ENCODE measurements at places on chromosomes 12 and 14.

- no peak for DNase-seq
Observed at GRCh38 chr12:12481631-12482030, 81.0 kb downstream of the DUSP16 start.

DNA sequence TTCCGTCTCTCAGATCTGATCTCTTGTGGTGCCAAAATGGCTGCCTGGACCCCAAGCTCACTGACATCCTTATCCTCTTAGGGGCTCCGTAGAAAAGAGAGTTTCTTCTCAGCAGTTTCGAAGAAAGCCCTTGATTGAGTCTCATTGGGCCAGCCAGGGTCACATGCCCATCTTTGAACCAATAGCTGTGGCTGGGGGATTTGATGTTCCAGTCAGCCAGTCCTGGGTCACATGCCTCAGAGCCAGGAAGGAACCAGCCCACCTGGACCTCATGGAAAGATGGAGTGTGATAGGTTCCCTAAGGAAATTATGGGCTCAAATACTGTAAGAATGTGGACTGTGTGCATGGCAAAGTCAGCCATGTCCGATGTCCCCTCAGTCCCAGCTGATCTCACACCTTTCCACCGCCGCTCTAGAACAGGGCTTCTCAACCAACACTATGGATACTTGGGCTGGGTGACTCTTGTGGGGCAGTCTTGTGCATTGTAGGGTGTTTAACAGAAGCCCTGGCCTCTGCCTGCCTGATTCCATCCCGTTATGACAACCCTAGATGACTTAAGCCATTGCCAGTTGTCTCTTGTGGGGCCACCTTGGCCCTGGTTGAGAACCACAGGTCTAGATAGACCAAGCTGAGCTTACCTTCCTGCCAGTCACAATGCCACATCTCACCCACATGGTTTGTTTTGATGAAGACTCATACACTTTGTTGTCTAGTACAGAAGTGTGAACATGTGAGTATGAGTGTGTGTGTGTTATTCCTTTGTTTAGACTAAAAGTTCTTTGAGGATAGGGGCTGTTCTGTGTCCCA, 163.9 kb downstream of the ADGRD1 start:
- DNase-seq = no peak

DNA sequence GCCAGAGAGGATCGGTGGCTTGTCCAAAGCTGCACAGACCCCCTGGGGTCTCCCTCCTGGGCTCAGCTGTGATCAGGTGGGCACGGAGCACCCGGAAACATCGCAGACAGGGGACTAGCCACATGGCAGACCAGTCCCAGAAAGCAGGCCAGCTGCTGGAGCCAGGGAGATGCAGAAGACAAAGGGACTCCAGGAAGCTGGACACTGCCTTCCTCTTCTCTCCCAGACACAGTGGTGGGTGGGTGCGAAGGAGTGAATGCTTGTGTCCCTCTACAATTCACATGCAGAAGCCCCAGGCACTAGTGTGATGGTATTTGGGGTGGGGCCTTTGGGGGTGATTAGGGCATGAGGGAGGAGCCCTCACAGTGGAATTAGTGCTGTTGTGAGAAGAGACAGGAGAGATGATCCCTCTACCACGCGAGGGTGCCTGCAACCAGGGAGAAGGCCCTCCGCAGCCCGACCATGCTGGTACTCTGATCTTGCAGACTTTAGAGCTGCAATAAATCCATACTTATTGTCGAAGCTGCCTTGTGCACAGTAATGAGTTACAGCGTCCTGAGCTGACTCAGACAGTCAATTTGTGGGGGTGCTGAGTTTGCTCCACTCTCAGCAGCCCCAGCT, 95.2 kb downstream of the CALM1 start:
- DNase-seq = no peak

GRCh38 chr12:13023811-13024530, 20.2 kb upstream of the FAM234B start:
- peak; percentile 75 for DNase-seq

All from fibroblast of the conjunctiva (primary cell).